ENCODE measurements at places on chromosomes 3 and 15.

- DNase-seq, result no peak
Observed at GRCh38 chr3:114899186-114899931, 247.7 kb downstream of the ZBTB20 start.

- DNase-seq, result no peak
Observed at GRCh38 chr15:73596174-73596573, 37.0 kb downstream of the NPTN start.

GRCh38 chr3:146390957-146391356 lies 78.4 kb downstream of the PLSCR2 start:
- DNase-seq, result no peak

DNA sequence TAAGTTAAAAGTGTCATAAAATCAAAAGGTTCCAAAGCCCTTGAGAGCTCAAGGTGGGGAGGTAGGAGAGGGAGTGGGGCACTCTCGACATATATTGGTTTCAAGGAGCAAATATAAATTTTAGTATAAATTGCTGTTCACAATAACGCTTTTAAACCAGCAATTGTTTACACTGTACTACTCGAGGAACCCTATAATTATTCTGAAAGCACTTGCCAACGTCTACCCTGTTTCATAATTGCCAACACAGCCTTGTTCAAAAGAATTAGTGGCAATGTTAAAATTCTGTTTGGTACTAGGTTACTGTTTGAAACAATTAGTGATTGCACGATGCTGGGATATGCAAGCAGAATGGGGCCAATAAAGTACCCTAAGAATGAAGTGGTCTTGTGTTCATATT lies 76.3 kb upstream of the ICE2 start:
- DNase-seq, result no peak

GRCh38 chr3:161409069-161409468 lies 37.8 kb upstream of the SPTSSB start:
- DNase-seq, result peak; percentile 28

Measured in WTC11 (cell line).